Caco-2 (cell line): ENCODE measurements at places on chromosomes 16 and 17. TPM values are rescaled to one million over a fixed set of nuclear protein-coding genes. Genes with fewer than 3 reads are reported as not detected.

Gene KCNG4
- not detected in 2 replicates for total RNA-seq

Gene CSH2
- total RNA-seq = not detected in 2 replicates

DNA sequence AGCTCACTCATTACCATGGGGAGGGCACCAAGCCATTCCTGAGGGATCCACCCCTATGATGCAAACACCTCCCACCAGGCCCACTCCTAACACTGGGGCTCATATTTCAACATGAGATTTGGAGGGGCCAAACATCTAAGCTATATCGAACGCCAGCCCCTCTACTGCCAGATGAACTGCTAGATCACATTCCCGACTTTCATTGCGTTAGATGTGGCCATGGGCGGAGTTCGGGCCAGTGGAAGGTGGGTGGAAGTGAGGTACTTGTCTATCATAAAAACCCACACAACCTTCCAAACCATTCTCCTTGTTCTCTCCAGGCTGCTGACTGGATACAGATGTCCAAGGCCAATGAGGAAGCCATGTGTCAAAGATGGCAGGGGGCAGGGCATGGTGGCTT lies 27.0 kb upstream of the ANKRD40CL start:
- H3K27ac ChIP-seq = no peak overlapping the region
- H3K36me3 ChIP-seq = no peaks in the 10 kb centered on the region
- no peaks in the 10 kb centered on the region for H3K27me3 ChIP-seq
- DNase-seq = no peak

DNA sequence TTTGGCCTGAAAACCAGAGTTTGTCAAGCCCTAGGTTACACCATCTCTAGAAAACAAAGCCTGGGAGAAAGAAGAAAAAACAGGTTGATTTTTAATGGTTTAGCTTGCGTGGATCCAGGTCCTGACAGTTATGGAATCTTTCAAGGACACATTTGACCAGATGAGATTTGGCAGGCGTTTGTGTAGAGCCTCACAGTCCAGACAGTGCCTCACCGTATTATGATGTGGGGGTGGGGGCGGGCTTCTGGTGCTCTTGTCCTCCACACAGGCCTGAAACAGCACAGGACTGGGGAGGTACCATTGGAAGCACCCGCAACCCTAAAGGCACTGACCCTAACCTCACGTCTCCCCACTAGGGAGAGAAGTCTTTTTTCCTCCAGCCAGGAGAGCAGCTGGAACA lies 19.6 kb downstream of the MVP start:
- no peaks in the 10 kb centered on the region for H3K27me3 ChIP-seq
- H3K36me3 ChIP-seq = no peaks in the 10 kb centered on the region; the same call in 1 of the 2 replicates
- DNase-seq = no peak
- no peak overlapping the region for H3K4me3 ChIP-seq
- no peaks in the 10 kb centered on the region for H3K4me1 ChIP-seq

DNA sequence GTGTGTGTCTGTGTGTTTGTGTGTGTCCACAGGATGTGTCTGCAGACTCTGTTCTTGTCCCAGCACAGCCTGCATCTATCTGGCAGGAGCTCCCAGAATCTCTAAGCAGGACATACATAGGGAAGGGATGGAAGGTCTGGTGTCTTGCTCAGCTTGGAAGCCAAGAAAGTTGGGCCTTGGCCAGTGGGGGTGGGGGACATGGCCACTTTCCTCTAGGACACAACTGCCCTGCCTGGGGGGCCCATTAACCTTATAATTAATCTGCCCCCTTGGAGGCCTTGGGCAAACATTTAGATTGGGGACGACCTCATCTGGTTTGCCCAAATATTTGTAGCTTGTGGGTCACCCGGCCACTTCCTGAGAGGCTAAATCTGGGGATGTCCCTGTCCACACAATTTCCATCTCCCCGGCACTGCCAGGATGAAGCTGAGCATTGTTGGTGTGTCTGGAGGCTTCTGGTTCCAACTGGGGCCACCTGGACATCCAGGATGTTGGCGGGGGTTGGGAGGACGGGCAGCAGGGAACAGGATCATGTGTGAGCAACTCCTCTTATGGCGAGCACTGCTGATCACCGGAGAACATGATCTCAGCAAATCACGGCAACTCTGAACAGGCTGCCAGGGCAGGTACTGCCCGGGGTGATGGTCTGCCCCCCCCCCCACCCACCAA lies 17.2 kb upstream of the FOXF1 start:
- H3K27ac ChIP-seq = no peak overlapping the region
- no peaks in the 10 kb centered on the region for H3K4me1 ChIP-seq
- no peak for DNase-seq
- no peaks in the 10 kb centered on the region for H3K36me3 ChIP-seq
- H3K27me3 ChIP-seq = peaks cover 5% of the 10 kb centered on the region; the same call in 1 of the 2 replicates

GRCh38 chr16:26969589-26970231 lies 97.0 kb upstream of the C16orf82 start:
- DNase-seq = no peak
- no peaks in the 10 kb centered on the region for H3K27me3 ChIP-seq
- H3K27ac ChIP-seq = no peak overlapping the region
- no peaks in the 10 kb centered on the region for H3K4me1 ChIP-seq
